ENCODE measurements at places on chromosomes 2 and 18.

GRCh38 chr2:171235262-171235881 is 74.7 kb upstream of the TLK1 start:
- DNase-seq = no peak

GRCh38 chr18:23071285-23071684 is 64.0 kb upstream of the CABLES1 start:
- peak; percentile 79 for DNase-seq

- DNase-seq = no peak
Measured at GRCh38 chr2:147614471-147614870, 230.4 kb upstream of the ACVR2A start.

DNA sequence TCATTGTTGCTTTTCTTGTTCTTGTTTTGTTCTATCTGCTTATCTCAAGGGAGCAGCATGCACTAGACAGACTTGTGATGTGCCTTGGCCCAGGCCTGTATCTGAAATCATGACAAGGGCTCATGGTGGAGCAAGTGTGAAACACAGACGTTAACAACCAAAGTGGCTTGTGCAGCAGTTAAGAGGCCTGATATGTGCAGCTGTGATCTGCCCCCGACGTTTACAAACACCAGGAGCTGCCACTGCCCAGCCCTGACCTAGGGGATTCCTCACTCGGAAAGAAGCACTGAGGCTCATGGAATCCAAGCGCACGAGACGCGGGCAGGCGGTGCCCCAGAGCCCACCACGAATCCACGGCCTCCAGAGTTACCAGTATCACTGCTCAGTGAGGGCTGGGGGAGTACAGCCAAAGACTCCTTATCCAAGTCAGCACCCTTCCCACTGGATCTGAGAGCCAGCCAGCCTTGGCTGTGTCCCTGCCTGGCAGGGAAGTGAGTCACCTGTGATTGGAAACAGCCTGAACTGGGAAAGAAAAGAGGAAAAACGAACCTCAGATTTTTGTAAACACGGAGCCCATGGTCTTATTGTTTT is 62.3 kb upstream of the SNTG2 start:
- DNase-seq = peak; percentile 22

- DNase-seq = no peak
Measured at GRCh38 chr2:240869109-240869955, 708 bp downstream of the AGXT start.

- DNase-seq = no peak
Measured at GRCh38 chr18:9711361-9712129, 3.4 kb downstream of the RAB31 start.
